ENCODE measurements at places on chromosomes 16 and 17.

GRCh38 chr16:8885674-8886592 lies 3.8 kb downstream of the LITAFD start:
- no peak for DNase-seq

GRCh38 chr17:33816842-33817617 lies 438.1 kb upstream of the CCL2 start:
- no peak for DNase-seq

- no peak for DNase-seq
These were observed 44.1 kb downstream of the CFDP1 start for GRCh38 chr16:75389096-75389690.

GRCh38 chr17:7589204-7589868 lies 558 bp downstream of the SOX15 start:
- DNase-seq, result peak; percentile 80

DNA sequence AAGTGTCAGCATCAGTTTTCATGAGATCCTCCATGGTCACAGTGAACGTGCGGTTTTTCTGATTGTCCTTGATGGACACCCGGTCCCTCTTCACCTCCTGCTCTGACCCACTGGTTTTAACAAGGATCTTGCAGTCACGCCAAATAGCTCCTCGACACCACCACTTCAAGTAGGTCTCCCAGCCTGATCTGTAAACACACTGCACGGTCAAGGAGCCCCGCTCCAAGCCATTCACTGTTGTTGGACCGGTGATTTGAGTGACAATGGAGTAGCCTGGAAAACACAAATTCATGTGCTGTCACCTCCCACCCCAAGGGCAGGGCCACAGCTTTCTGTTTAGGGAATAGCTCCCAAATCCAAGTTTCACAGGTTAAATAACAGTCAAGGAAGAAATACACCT lies 8.2 kb downstream of the CD300LF start:
- DNase-seq, result no peak
